ENCODE measurements at places on chromosomes 3 and 15.

GRCh38 chr15:97979140-97979520 is 18.6 kb downstream of the ARRDC4 start:
- DNase-seq: no peak

DNA sequence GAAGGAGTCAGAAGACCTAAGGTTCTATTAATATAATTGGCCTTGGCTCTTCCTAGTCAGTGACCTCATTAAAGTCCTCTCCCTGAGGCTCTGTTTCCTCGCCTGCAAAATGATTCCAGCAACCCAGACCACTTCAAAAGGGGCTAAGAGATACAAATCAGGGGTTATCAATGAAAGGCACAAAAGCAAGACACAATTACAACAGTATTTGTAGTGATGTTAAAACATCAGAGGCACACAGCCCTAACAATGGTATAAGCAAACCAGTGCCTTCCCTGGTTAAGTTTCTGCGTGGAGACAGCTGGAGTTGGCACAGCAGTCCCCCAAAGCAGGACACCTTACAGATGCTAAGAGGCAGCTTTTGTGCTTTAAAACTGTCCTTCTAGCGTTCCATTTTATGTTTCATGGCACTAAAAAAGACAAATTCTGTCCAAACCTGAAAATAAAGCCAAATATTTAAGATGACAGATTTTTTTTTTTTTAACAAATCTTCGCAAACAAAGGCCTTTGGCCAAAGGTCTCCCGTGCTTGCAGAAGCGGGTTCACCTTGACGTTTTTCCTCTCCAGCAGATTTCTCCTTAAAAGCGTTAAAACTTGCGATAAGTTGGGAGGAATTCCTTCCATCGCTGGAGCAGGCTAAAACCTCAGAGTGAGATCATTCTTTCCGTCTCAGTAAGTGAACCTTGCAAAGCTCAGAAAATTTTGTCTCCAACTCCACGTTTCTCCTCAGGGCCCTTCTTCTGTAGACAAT is 999 bp downstream of the ZNF280D start:
- no peak for DNase-seq

DNA sequence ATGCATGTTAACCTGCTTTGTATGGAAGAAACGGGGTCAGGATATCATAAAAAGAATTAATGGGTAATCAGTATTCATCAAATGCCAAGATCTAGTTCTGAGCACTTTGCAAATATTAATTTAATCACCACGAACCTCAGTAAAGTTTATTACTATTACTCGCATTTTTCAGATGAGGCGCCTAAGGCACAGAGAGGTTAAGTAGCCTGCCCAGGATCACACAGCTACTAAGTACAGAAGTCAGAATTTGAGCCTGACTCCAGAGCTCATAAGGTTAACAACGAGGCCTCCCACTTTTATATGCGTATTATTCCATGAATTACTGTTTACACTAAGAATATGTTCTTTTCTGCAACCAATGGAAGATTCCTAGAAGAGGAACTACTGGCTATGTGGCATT is 109.6 kb upstream of the KLF13 start:
- no peak for DNase-seq

DNA sequence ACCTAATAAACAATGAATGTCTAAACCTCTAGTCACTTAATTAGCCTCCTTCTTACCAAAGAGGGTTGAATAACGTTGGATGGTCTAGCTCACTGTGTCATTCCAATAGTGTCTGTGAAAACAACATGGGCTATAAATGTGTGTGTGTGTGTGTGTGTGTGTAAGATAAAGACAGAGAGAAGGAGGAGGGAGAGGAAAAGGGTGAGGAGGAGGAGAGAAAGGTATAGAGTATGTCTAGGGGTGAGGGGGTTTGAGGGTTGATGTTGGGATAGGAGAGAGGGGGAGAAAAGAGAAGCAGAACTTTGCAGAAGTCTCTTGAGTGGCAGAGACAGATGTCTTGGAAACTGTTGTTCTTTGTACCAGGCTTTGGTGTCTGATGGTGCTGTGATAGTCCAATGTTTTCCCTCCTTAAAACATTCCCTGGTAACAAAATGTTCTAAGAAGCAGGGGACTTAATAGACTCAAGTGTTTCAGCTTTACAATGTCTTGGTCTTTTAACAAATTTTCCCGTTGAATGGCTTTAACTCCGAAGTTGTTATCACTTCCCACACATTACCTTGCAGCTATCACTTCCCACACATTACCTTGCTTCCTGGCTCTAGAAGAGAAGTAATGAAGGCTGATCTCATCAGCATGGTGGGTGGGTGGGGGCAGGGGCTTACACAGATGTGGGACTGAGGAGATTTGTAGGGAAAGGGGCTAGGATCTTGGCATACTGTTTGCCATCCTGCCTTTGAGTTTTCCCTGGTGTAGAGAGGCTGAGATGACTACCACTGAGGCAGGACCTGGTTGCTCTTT is 57.8 kb upstream of the ETV5 start:
- DNase-seq: no peak

DNA sequence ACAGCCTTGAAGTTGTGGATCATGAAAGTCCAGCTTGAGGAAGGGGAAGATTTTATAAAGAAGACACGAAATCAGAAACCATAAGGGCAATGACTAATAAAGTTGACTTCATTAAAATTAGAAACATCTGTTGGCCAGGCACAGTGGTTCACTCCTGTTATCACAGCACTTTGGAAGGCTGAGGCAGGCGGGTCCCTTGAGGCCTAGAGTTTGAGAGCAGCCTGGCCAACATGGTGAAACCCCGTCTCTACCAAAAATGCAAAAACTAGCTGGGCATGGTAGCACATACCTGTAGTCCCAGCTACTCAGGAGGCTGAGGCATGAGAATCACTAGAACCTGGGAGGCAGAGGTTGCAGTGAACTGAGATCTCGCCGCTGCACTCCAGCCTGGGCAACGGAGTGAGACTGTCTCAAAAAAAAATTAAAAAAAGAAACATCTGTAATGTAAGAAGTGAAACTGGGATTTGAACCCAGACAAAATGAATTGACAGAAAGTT is 7.9 kb upstream of the UBXN7 start:
- DNase-seq: peak; percentile 69

GRCh38 chr3:183576487-183577107 is 21.1 kb upstream of the KLHL6 start:
- no peak for DNase-seq

DNA sequence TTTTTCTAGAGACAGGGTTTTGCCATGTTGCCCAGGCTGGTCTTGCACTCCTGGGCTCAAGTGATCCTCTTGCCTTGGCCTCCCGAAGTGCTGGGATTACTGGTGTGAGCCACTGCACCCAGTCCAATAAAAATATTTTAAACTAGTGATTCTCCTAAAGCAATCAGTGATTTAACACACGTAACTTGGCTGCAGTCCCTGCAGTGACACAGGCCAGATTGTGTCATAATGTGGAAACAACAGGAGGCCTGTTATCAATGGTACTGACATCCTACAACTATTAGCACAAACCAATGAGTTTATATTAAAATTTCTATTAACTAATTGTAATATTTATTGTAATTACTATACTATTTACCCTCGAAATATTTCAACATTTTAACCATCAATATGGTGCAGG is 1.6 kb upstream of the SEC61A1 start:
- DNase-seq: no peak

- DNase-seq: no peak
These were observed 933 bp upstream of the APEH start for GRCh38 chr3:49673121-49673714.

DNA sequence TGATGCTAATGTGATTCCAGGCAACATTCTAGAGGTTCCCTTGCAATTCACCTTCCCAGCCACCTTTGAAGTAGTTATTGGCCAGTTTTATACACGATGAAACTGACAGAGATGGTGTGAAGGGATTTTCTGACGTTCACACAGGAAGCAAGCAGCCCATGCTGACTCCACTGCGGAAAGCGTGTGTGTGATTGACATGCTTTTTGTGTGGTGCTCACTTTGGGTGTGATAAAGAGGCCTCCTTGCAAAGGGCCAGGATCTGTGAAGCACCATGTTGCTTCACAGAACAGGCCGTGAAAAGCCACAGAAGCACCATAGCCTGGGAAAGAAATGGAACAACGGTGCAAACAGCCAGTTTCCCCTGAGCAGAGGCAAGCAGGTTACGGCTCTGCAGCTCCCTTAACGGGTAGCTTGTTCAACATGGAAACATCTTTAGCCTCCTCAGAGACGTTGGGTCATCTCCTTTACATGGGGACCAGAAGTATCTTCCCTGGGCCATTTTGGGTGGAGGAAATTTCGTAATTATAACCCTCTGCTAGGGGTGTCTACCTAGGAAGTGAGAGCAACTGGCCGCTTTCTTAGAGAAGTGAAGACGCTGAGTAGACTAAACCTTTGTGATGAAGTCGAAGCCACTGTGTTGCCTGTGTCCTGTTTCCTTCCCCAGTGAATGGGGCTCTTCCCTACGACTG is 108.5 kb downstream of the APBA2 start:
- DNase-seq: no peak

Data from GM04503 (cell line).